ENCODE measurements at places on chromosomes 16 and 17.

GRCh38 chr17:77214743-77215142 lies 74.0 kb downstream of the SEC14L1 start:
- no peak for DNase-seq

DNA sequence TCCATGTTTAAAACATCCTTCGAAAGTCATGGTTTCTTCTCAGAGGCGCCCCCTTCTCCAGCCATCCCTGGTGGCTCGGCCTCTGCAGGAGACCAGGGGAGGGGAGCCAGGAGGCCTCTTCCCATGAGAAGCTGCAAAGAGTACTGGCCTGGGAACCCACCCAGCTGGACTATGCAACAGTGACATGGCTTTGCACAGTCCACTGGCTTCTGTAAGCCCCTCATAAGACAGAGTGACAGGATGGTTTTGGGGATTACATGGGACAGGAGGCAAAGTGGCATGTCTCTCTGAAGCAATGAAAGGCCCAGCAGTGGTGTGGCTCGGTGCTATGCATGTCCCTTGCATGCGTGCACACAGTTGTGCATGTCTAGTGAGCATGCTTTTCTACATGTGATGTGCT lies 99.5 kb downstream of the C16orf78 start:
- DNase-seq: no peak

- no peak for DNase-seq
These were observed 23.4 kb downstream of the PGS1 start for GRCh38 chr17:78401891-78402290.

DNA sequence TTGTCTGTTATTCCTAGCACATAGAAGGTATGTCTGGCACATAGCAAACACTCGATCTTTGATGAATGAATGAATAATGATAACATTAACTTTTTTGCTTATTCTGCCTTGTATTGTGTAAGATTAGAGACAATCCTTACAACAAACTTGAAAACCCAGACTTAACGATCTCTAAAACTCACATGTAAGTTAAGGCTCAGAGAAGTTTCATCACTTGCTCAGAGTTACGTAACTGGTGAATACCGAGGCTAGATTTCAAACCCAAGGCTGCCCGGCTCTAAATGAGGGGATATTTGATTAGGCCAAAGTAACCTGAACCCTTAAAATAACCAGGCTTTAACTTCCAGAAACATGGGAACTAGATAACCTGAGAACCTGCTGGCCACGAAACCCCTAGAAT lies 22.3 kb downstream of the CAPNS2 start:
- no peak for DNase-seq

DNA sequence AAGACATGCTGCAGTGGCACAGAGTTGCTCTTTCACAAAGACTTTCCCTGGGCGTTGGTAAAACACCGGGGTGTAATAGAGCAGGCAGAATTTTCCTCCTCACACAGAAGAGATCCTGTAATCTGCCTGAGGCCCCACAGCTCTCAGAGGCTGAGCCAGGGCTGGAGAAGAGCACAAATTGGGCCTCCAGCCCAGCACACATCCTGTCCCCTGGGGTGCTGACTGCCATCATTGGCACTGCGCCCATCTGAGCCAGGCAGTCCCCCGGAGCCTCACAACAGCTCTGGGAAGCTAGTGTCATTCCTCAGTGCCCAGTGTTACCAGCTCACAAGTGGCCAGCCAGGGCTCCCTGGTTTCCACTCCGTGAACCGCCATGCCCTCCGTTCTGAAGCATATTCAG lies 119.4 kb downstream of the SOCS1 start:
- DNase-seq: no peak
